Activated CD4-positive, alpha-beta T cell treated with anti-CD3 and anti-CD28 coated beads for 4 hours (primary cell): ENCODE measurements at places on chromosomes 4 and X.

- DNase-seq = peak; percentile 14
These were observed 125.1 kb downstream of the CAMK2D start for GRCh38 chr4:113636438-113636818.

DNA sequence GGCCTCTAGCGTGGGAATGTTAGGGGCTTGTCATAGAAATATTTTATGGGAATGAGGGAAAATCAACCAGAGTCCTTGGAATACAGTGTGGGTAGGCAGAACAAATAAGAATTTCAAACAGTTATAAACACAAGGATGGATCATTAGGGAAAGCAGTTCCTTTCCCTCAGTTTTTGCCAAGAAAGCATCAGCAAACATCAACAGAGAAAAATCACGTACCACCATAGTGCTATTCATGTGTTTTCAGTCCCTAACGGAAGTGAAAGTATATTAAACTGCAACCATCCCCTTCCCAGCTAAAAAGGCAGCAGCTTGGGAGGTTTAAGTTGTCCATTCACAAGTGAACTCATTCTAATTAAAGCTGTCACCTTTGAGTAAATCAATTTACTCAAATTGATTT lies 334.4 kb upstream of the PCDH18 start:
- DNase-seq = no peak

- DNase-seq = no peak
These were observed 67.7 kb downstream of the SLC4A4 start for GRCh38 chr4:71406459-71406963.

GRCh38 chr4:46370531-46370930 lies 19.4 kb downstream of the GABRA2 start:
- DNase-seq = no peak

- no peak for DNase-seq
These were observed 363.9 kb downstream of the GASK1B start for GRCh38 chr4:157808796-157809383.

GRCh38 chrX:24506082-24506481 lies 41.0 kb downstream of the PDK3 start:
- DNase-seq = no peak

- no peak for DNase-seq
These were observed 985.4 kb upstream of the INTU start for GRCh38 chr4:126647320-126647719.

- DNase-seq = no peak
These were observed 653.6 kb upstream of the NR3C2 start for GRCh38 chr4:149095811-149096210.

GRCh38 chr4:123298261-123298660 lies 98.3 kb upstream of the SPRY1 start:
- DNase-seq = no peak

- DNase-seq = no peak
These were observed 15.6 kb downstream of the TRIML1 start for GRCh38 chr4:188154668-188155405.

GRCh38 chr4:3656416-3657356 lies 109.5 kb upstream of the ADRA2C start:
- no peak for DNase-seq

- DNase-seq = no peak
These were observed 138.0 kb upstream of the SMIM31 start for GRCh38 chr4:164615964-164616363.

GRCh38 chr4:104869831-104870230 lies 276.8 kb upstream of the TET2 start:
- DNase-seq = no peak

DNA sequence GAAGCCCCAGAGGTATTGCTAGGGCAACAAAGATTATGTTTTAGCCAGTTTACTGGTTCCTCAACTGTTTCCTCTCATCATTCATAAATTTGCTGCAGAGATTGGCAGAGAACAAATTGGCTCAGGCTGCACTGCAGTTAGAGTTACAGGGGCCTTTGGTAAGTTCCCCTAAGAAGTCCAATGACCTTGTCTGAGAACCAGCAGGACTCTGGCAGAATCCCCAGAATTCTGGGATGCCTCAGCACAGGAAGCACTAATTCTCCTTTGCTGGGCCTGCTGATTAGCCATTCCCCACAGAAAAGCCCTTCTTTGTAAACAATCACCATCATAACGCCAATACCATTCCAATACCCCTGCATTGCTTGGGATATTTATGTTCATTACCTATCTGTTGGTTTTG lies 151.3 kb downstream of the USP46 start:
- DNase-seq = no peak

- no peak for DNase-seq
These were observed 2371.8 kb downstream of the PCDH7 start for GRCh38 chr4:33091961-33092360.

- no peak for DNase-seq
These were observed 408.9 kb downstream of the GLUD2 start for GRCh38 chrX:121456315-121456714.

DNA sequence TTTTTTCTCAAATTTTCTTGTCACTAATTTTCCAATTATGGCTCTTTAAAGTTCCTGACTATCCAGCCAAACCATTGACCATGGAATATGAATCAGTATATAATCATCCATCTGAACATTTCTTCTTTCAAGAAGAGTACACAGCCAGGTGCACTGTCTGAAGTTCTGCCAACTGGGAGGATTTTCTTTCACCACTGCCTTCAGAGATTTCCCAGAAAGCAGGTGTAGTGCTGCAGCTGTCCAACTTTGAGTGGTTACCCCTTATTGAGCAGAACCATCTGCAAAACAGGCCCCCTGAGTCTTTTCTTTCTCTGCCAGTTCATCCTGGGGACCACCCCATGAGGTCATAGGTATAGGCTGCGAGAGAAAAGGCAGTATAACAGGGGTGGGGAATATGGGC lies 1213.2 kb downstream of the RAPGEF2 start:
- DNase-seq = no peak

DNA sequence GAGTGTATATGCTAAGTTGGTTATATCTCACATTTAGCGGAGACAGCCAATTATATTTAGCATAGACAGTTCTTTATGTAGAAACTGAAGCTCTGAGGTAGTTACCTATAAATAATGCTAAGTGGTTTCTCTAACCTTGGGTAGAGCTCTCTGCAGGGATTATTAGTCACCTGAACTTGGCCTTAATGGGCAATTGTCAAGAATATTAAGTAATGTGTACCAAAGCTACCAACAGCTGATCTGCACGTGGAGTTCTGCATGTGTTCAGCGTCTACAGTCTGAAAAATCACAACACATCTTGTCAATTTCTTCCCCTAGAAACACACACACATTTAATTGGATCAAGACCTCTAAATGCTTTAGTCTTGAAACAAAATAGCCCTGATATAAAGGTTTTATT lies 740.6 kb upstream of the FAM241A start:
- DNase-seq = no peak

GRCh38 chr4:15373363-15373762 lies 54.5 kb upstream of the C1QTNF7 start:
- DNase-seq = no peak

DNA sequence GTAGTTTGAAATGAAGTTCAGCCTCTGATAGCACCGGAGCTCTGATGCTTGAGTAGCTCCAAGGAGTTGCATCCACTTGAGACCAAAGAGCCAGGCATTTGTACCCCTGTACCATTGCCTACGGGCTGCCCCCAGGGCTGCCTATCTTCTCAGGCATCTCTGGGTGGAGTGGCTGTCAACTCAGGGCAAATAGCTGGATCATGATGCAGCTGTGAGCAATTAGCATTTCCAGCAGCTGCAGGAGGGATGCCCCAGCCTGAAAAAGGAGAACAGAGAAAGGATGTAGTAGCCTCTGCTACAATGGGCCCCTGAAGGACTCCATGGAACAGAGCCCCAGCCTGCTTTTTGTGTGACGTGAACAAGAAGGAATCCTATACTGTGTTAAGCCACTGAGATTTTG lies 492.6 kb downstream of the BCOR start:
- DNase-seq = no peak

GRCh38 chr4:173666-174314 lies 49.5 kb downstream of the ZNF718 start:
- DNase-seq = no peak

DNA sequence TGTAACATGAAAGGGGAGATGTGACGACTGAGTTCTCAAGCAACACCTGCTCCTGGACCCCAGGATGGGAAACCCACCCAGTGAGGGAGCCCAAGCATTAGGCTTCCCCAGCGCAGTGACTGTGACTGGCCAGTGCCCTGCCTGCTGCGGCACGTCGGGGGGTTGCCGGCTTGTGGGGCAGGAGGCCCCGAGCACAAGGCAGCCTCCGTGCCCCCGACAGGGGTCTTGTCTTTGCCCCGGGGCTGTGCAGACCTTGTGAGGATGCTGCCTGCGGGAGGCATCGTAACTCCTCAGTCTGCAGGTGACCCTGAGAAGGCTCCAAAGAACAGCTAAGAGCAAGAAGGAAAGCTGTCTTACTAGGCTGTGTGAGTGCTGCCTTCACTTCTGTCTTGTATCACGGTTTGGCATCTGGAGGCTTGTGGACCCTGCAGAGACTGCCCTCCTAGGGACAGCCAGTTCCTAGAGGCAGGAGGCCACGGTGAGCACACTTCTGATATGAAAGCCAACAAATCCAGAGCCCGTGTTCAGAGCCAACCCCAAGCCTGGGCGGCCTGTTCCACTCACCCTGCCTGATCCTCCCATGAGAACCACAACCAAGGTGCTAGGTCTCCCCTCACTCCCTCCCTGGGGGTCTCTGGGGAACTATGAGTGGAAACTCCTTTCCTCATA lies 47.7 kb downstream of the FGFRL1 start:
- no peak for DNase-seq

DNA sequence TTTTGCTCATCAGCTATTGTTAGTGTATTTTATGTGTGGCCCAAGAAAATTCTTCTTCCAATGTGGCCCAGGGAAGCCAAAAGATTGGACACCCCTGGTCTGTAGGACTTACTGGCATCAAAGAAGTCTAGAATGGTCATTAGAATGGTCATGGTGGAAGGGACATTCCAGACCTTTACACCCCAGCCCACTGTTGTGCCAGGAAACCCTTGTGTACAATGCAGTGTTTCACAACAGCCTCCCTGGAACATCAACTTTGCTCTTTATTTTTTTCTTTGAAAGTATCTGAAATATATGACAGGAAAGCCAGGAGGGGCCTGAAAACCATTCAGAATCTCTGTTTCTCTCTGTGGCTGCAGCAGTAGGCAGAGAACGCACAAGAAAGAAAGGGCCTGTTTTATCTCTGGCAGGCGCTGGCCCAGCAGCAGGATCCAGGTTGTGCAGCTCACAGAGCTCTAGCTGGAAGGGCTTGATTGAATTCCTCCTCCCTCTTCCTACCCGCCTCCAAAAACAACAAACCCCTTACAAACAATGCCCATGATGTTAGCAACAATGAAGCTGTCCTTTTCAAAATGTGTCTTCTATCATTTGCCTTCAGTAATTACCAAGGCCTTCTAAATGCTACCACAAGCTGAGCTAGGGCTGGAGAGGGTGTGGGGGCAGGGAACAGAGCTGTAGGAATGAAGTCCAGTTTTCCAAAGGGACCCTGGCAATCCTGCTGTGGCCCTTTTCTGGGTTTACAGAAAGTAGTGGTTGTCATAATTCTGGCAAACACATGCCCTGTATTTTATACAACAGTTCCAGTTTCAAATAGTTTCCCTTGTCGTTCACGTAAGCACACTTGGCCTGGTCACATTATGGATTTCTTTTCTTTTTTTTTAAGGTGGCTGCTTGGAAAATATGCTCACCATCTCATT lies 32.3 kb upstream of the TFDP3 start:
- no peak for DNase-seq

- no peak for DNase-seq
These were observed 136.6 kb downstream of the ARSF start for GRCh38 chrX:3177851-3178250.

- no peak for DNase-seq
These were observed 136.8 kb downstream of the FAM53A start for GRCh38 chr4:1547131-1547855.

GRCh38 chr4:142683997-142684396 lies 162.1 kb downstream of the INPP4B start:
- DNase-seq = no peak

DNA sequence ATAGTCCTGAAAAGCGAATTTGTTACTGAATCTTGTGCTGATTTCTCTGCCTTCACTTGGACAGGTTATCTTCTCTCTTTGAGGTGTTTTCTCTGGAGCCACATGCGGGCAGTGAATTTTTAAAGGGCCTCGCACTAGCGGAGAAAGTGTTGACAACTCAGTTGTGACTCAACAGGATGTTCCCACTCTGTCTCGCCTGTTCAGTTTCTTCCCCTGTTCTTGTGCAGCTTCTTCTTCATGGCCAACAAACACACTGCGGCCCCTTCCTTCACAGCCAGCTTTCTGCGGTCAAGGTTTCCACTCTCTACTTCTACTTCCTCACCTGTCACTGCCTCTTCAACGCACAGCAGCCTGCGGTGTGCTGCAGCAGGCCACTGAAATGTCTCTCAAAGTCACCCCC lies 1.1 kb upstream of the SHROOM4 start:
- no peak for DNase-seq

GRCh38 chr4:108054025-108054638 lies 64.4 kb downstream of the HADH start:
- no peak for DNase-seq

- DNase-seq = no peak
These were observed 98.9 kb downstream of the CPEB2 start for GRCh38 chr4:15100994-15101695.

GRCh38 chrX:136272325-136272724 lies 21.1 kb upstream of the MAP7D3 start:
- DNase-seq = no peak

- DNase-seq = no peak
These were observed 102.9 kb downstream of the TSPAN7 start for GRCh38 chrX:38664285-38664684.

- no peak for DNase-seq
These were observed 1.8 kb downstream of the TLL1 start for GRCh38 chr4:165874791-165875371.

- no peak for DNase-seq
These were observed 13.5 kb upstream of the PRSS48 start for GRCh38 chr4:151263455-151263854.
